H1 (cell line): ENCODE measurements at places on chromosomes 11 and 22. TPM values are rescaled to one million over a fixed set of nuclear protein-coding genes. Genes with fewer than 3 reads are reported as not detected.
A peak's percentile ranks its signal among the peaks of the same experiment; 100 is the strongest.

GRCh38 chr22:20783844-20784723, 10.2 kb downstream of the SERPIND1 start:
- no peaks in the 10 kb centered on the region for H3K36me3 ChIP-seq
- H3K27ac ChIP-seq: no peak overlapping the region
- H3K4me3 ChIP-seq: no peak overlapping the region
- DNase-seq: peak; percentile 56

DNA sequence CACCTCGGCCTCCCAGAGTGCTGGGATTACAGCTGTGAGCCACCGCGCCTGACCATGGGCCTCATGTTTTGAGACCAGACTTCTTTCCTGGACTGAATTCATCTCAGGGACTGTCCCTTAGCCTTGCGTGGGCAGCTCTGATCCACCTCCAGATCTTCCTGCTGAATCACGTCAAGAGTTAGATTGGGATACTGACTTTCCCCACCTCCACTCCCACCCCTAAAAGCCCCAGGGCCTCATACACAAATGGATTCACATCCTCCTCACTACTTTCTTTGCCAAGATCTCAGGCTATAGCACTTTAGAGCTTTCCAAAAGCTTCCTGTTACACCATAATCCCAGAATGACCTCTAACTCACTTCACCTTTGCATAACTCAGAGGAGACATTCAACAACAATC, 12.1 kb downstream of the CCDC87 start:
- no peaks in the 10 kb centered on the region for H3K4me1 ChIP-seq
- no peaks in the 10 kb centered on the region for H3K36me3 ChIP-seq
- no peaks in the 10 kb centered on the region for H3K27me3 ChIP-seq
- H3K27ac ChIP-seq: no peak overlapping the region; the same call in 1 of the 2 replicates
- no peak for DNase-seq

GRCh38 chr11:43921561-43922294, 20.7 kb upstream of the C11orf96 start:
- no peaks in the 10 kb centered on the region; the same call in 1 of the 2 replicates for H3K36me3 ChIP-seq
- no peak overlapping the region for H3K27ac ChIP-seq
- H3K27me3 ChIP-seq: no peaks in the 10 kb centered on the region
- peaks cover 2% of the 10 kb centered on the region; the same call in 1 of the 2 replicates for H3K4me1 ChIP-seq
- no peak overlapping the region for H3K4me3 ChIP-seq

DNA sequence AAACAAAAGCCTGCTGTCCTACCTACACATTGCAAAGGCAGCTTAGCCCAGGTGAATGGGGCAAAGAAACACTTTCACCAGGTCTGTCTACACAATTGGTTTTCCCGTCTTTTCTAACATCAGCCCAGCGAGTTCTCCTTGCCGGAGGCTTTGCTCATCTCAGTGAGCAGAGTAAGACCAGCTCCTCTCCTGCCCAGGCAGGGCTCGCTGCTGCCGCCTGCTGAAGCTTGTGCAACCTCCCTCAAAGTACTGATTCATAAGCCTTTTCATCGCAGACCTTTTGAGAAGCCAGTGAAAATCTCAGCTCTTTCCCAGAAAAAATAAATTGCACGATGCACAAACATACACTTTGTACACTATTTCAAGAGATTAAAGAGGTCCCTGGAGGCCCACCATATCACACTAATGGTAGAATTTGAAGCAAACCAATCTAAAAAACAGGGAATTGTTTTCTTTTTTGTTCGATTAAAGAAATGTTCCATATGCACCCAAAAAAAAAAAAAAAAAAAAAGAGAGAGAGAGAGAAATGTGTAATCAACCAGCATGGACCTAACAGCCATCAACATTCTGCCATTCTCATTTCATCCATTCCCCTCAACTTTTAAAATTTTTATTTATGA, 328.1 kb upstream of the MPPED2 start:
- no peak overlapping the region for H3K27ac ChIP-seq
- no peak overlapping the region for H3K4me3 ChIP-seq
- H3K36me3 ChIP-seq: no peaks in the 10 kb centered on the region
- DNase-seq: peak; percentile 69
- no peaks in the 10 kb centered on the region for H3K4me1 ChIP-seq

DNA sequence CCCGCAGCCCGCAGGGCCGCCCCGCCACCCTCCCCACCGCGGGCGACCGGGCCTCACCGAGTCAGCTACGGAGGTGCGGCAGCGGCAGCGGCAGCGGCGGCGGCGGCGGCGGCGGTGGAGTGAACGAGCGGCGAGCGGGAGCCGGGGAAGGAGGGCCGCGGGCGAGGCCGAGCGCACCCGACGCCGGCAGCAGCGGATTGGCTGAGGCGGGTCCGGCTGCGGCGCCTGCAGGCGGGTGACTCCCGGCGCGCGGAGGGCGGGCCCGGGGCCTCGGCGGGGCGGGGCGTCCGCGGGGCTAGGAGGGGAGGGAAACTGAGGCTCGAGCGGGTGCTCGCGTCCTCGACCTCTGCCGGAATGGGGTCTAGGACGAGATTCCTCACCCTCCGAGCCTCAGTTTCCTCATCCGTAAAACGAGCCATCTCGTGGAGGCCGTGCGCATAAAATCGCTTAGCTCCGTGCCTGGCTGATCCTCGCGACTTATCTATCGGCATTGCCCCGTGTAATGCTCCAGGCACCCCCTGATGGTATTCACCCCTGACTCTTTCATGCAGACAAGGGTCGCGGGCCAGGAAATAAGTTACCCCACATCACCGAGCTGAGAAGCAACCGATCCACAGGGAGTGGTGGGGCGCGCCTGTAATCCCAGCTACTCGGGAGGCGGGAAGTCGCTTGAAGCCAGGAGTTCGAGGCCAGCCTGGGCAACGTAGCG, at the start of gene CPT1A:
TSS of gene CPT1A (minus strand) at position 199 of the 709 bp plus-strand sequence. CDS start 26,442 bp downstream, outside the sequence.
- H3K36me3 ChIP-seq: no peaks in the 10 kb centered on the region
- peaks cover 3% of the 10 kb centered on the region; the same call in 1 of the 2 replicates for H3K4me1 ChIP-seq
- no peak within 1 kb of the TSS for H3K27ac ChIP-seq
- H3K4me3 ChIP-seq: peak within 1 kb of the TSS; percentile 44

- H3K27ac ChIP-seq: no peak overlapping the region
- no peaks in the 10 kb centered on the region for H3K27me3 ChIP-seq
- no peaks in the 10 kb centered on the region for H3K36me3 ChIP-seq
- no peaks in the 10 kb centered on the region for H3K4me1 ChIP-seq
Measured at GRCh38 chr11:27291302-27291889, 71.6 kb downstream of the CCDC34 start.

DNA sequence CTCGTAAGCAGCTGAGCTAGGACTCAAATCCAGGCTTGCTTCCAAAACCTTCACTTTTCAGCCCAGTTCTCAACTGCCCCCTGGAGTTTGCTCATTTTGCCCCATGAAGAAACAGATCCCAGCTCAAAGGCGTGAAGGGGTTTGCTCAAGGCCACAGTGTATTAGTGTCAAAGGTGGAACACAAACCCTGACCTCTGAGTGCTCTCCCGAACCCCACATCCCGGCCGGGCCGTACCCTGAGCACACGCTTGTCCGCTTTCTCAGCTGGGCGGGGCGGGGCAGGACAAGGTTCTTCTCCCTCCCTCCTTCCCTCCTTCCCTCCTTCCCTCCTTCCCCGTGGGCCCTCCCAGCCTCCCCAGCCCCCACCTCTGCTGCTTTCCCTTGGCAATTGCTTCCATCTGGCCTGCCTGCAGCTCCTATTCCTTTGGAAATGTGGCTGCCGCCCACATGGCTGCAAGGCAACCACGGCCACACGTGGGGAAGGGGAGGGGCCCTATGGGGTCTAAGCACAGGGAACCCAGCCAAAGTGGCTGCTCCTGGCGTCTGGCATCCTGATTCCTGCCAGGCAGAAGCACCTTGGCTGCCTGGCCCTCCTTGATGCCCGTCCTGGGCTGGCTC, 4.1 kb downstream of the ST3GAL4 start:
- H3K27me3 ChIP-seq: no peaks in the 10 kb centered on the region
- peaks cover 23% of the 10 kb centered on the region for H3K4me1 ChIP-seq
- H3K27ac ChIP-seq: no peak overlapping the region
- H3K4me3 ChIP-seq: no peak overlapping the region
- no peaks in the 10 kb centered on the region for H3K36me3 ChIP-seq

Gene CDC42EP2
- 11.7 and 11.8 TPM in 2 replicates for total RNA-seq

Gene CHRM4
- total RNA-seq: 0.63 and 1.1 TPM in 2 replicates

Gene CABP4
- not detected in 2 replicates for total RNA-seq

Gene DNAJB7
- total RNA-seq: not detected in 2 replicates

Gene SERPING1
- 50.9 and 57.3 TPM in 2 replicates for total RNA-seq
